ENCODE measurements at places on chromosomes 5 and 9. TPM values are rescaled to one million over a fixed set of nuclear protein-coding genes. Genes with fewer than 3 reads are reported as not detected.

The IFNB1 gene
- total RNA-seq, result not detected

The PCDHGA11 gene
- total RNA-seq, result 11.0 TPM

The BAAT gene
- under 0.01 TPM for total RNA-seq

The PPIC gene
- 42.5 TPM for total RNA-seq

The DOCK8 gene
- 0.32 TPM for total RNA-seq

The SYNPO gene
- 7.3 TPM for total RNA-seq

The PARP8 gene
- 11.3 TPM for total RNA-seq

The EIF4EBP3 gene
- 0.86 TPM for total RNA-seq

The TNFSF8 gene
- total RNA-seq, result not detected

The CDX1 gene
- total RNA-seq, result under 0.01 TPM

The PDLIM4 gene
- total RNA-seq, result 97.2 TPM

The COMMD10 gene
- 26.4 TPM for total RNA-seq

The SPACA9 gene
- 2.2 TPM for total RNA-seq

The FOXD1 gene
- 6.1 TPM for total RNA-seq

The PCDHGA8 gene
- 3.0 TPM for total RNA-seq

The PCDHGB5 gene
- total RNA-seq, result 25.0 TPM

The GABRA1 gene
- total RNA-seq, result not detected

All from fibroblast of villous mesenchyme (primary cell).